ELR (cell line): ENCODE measurements at places on chromosomes 4 and X.

DNA sequence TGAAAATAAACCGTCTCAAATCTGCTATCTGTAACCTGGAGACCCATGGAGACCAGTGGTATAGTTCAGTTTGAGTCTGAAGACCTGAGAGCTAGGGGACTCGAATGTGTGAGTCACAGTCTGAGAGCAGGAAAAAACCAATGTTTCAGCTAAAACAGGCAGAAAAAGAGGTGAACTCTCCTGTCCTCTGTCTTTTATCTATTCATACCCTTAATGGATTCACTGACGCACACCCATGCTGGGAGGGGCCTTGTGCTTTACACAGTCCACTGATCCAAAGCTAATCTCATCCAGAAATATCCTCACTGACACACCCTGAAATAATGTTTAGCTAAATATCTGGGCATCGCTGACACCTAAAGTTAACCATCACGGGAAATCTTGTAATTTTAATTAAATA lies 297.9 kb downstream of the GPM6A start:
- DNase-seq, result peak; percentile 4

DNA sequence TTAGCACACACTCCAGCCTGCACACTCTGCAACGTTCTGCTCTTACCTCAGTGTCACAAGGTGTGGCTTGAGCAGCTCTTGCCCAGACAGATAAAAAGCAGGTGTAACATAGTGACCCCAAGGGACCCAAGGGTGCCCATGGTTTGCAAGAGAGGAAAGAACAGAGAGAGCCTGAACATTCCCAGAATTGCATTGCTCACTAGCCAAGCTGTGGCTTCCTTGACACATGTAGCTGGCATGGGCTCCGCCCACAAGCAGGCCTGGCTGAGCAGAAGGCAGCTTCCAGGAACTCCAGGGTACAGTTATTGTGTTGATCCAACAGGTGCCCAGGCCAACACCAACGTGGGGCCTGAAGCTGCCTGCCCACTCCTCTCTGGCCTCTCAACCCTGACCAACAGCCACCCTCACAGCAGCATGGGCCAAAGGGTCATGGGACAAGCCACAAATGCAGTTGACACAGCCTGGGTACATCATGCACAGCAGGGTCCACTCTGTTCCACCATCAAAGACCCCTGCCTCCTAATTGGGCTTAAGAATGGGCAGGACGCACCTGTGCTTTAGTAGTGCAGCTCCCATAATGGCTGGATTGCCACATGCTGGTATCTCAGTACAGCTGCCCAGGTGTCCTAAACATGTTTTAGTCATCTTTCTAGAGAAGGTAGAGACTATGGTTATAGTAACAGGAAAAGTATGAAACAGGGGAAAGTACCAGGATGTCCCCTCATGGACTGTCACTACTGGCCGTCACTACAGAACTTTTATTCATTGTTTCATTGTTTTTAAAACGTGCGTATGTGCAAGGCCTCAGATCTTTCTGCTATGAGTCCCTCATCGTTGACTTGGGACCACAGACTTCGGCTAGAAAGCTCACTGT lies 73.7 kb upstream of the ACSL1 start:
- DNase-seq, result peak; percentile 19

DNA sequence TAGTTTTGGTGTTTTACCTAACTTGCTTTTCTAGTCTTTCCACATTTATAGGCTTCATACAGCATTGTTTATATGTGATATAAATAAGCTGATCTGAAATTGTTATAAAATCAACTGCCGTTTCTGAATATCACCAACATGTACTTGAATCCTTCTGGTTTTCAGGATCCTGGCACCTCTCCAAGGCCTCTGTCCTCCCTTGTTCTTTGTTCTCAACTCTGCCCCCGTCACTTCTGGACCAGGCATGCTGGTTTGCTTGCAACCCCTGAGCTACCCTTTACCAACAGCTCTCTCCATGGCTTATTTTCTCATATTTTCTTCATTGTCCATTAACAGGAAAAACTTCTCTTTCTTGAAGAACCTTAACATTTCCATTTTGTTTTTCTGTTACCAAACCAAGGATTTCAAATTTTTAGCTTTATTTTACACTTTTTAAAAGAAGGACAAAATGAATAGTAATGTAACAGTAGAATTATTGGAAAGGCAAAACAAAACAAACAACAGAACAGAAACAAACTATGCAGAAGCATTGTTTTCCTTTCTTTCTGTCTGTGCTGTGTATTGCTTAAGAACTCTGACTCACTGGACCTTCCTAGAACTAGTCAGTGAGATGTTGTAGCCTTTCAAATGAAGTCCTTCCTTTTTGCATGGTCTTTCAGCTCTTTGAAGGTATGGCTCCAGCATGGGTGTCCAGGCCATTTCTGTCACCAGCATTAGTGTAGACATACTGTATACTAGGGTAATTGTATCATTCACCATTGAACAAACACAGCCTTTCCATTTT lies 44.8 kb downstream of the BANK1 start:
- peak; percentile 49 for DNase-seq

DNA sequence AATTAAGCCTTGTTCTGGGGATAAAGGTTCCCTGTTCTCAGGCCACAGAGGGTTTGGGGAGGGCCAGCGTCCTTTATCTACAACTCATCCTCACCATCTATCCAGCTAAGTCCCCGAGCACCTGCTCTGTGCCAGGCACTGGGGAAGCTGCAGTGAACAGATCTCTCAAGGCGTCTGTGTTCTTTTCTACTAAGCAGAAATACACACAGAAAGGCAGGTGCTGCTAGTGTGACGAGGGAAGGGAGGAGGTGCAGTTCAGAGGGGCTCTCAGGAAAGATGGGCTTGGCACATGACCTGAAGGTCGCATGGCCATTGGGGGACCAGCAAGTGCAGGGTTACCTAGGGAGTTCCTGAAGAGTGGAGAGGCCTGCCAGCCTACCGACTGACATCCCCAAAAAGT lies 352.2 kb downstream of the NR3C2 start:
- DNase-seq, result no peak

GRCh38 chr4:183434666-183435190 lies 9.7 kb upstream of the CDKN2AIP start:
- DNase-seq, result no peak

DNA sequence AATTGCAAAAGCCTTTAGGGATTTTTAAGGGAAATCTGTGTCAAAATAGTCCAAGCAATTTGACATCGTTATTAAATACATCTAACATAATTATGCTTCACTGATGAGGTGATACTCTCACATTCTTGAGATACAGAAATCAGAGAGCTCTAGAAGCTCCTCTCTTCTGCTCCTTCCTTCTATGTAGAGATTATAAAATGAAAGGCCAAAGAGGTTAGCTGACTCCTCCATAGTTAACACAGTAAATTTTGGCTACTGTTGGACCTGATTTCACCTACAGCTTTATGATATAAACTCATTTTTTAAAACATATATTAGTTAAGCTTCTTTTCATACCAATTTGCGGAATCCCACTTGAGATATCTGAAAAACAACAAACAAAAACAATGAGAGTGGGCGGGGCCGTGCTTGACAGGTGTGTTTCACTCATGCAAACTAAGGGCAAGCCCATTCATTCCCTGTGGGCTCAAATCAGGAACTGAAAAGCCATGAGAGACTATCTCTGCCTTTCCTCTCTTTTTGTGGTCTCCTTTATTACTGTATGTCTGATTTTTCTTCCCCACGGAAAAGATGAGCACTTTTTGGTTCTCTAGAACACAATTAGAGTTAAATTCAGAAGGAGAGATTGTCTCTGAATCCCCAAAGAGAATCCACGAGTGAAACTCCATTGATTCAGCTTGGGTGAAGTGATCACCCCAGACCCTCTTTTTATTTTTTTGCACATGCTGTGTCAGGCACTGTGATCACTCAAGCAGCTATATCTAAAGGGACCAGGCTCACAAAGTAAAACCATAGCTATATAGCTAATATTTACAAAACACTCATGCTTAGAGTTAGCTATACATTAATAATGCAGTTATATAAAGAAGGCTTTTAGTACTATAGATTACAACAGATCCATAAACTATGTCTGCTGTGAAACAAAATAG lies 566.3 kb downstream of the IL15 start:
- no peak for DNase-seq

DNA sequence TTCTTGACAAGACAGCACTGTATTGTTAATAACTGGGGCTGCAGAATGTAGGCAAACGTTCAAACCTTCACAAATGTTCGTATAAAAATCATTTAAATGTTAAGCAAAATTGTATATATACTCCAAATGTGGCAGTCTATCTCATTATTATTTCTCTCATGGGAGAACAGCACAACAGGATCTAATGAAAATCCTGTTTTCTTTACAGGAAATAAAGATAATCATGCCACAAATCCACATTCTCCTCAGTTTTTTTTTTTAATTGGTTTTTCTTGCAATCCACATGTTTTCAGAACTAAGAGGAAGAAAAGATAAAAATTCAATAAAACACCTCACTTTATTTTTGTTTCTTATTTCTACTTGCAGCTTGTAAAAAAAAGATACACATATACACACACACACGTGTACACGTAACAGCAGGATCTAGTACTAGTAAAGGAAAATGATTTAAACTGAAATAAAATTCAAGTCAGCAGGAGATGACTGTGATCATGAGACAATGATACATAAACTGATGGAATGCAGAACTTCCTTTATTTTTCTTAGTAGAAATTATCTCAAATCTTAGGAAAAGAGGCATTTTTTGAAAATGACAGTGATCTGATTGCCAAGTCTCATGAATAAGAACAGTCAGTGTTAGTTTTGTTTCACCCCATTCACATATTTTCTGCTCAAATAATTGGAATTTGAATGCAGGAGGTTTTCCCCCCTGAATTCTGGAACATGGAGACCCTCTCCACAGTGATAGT lies 11.3 kb downstream of the APBB2 start:
- peak; percentile 66 for DNase-seq

DNA sequence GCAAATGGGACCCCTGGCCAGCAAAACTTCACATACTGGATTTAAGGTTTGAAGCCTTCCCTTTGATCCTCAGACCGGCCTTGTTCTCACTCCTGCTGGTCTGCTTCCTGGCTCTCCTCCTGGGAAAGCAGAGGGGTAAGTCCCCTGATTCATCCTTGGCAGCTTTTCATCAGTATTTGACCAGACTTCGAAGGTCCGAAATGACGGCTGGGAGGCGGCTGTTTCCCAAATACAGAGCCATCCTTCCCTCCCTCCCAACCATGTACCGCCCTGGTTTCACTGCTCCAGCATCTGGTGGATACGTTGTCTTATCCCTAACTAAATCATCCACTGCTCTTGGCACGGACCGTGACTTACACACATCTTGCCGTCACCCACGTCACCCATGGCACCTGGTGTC lies 265.5 kb downstream of the BCOR start:
- DNase-seq, result no peak
